ENCODE measurements at places on chromosomes 2 and 18. TPM values are rescaled to one million over a fixed set of nuclear protein-coding genes. Genes with fewer than 3 reads are reported as not detected.

The SIX3 gene
- 0.57 TPM for total RNA-seq

The CTNNA2 gene
- total RNA-seq: 0.25 TPM

The AAMP gene
- total RNA-seq: 122 TPM

The SMAD4 gene
- total RNA-seq: 41.8 TPM

The CENPA gene
- 52.8 TPM for total RNA-seq

The ASB18 gene
- not detected for total RNA-seq

The TTR gene
- 0.22 TPM for total RNA-seq

The ACTR3 gene
- 314 TPM for total RNA-seq

The PDE1A gene
- total RNA-seq: 0.08 TPM

The BMPR2 gene
- 17.0 TPM for total RNA-seq

The DIPK1C gene
- total RNA-seq: not detected

The GCKR gene
- 0.15 TPM for total RNA-seq

Data from A549 treated with CpdA at 1 μM for 4 hours (cell line).